Stimulated activated CD8-positive, alpha-beta memory T cell treated with anti-CD3 and anti-CD28 coated beads, Interleukin-4, amount 100 ng/mL, for 24 hours (primary cell): ENCODE measurements at places on chromosomes 3 and 15.

DNA sequence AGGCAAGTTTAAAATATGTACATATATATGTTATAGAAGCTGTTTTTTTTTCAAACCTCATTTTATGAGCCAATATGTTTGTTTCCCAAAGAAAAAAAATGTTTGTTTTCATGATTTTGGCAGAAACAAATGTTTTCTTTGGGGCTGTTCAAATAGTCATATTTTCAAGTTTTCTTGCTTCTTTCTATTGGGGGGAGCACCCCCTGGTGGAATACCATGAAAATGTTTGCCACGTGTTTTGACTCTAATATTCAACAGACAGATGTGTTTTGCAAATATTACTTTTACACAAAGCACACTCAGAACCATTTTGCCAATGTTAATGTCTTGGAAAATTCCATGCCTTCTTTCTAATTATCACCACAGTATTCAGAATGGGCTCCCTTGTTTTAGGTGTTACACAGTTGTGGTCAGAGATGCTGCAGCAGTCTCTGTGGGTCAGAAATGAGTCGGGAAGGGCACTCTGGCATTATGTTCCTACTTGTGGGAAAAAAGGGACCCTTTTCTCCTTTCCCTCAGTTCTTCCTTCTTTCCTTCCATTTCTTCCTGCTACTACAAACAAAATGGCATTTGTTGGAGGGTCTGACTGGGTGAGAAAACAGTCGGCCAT lies 817.0 kb downstream of the TUSC7 start:
- DNase-seq = no peak

DNA sequence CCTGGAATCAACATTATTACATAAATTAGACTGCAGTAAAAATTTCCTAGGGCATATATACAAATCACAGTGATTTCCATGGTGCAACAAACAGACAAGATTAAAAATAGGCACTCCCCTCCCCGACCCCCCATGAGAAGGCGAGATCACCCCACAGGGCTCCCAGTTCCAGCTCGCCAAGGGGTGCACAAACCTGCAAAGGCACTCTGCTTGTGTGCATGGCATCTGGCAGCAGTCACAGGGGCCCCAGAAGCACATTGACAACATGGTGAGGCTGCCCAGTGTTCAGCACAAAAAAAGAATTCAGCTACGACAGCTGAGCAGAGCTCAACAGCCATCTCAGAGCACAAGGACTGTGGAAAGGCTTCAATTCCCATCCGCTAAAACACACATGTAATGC lies 19.2 kb upstream of the CERS3 start:
- no peak for DNase-seq

DNA sequence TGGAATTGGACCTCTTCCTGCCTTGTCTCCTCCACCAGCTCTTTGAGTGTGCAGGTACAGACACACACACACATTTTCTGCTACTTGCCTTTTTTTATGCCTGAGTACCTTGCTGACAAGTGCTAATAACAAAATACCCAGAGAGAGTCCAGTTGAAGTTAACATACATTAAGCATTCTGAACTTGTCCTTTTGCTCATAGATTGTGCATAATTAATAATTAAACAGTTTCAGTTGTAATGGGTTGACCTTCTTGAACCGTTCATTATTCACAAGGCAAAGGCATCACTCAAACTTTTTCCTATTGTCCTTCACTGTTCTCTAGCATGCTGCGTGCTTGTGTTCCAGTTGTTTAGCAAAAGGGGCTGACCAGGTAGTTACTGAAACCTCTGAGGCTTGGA lies 59.6 kb upstream of the SKOR1 start:
- no peak for DNase-seq

DNA sequence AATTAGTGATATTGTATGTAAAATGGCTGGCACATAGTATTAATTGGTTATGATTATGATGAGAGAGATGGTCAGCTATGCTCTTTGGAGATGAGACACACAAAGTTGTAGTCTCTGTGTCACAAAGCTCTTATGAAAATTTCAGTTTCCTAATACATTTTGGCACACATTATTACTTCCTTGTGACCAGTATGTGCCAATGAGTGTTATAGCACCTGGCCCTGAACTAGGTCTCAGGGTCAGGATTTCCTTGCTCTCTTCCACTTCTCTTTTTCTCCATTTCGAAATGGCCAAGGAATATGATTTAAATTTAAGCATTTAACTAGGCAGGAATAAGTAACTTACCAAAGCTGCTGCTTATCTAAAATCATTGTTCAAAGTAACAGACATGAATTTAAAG lies 28.0 kb downstream of the TIPARP start:
- no peak for DNase-seq

DNA sequence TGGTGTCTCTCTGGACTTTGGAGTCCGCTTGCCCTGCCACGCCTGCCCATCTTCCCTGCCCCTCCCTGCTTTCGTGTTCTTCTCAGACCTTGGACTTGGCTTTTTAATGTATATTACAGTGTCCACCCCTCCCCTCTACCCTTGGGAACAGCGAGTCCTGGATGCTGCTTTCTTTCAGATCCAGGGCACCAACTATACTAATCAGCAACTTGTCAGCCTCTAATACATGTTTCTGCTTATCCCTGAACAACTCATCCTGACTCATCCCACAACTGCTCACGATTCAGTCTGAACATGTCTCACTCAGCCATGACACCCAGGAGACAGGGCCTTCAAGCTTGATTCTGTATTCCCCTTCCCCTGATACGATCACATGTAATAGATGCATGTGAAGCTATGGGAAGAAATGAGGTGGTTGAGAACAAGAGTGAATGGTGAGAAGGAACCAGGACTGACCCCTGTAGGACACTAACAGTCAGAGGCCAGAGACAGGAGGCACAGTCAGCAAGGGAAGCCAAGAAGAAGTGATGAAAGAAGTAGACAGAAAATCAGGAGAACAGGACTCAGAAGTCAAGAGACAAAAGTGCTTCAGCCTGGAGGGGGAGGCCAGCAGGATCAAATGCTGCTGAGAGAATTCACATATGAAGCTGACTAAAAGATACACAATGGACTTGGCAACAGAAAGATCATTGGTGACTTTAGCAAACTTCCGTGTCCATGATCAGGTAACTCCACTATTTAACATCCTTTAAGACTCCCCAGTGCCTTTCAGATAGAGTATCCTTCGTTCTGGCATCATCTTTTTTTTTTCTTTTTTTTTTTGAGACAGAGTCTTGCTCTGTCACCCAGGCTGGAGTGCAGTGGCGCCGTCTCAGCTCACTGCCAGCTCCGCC lies 35.4 kb downstream of the BCL2L10 start:
- DNase-seq = no peak

GRCh38 chr3:49666592-49666991 lies 7.6 kb upstream of the APEH start:
- DNase-seq = no peak

GRCh38 chr15:28289694-28290463 lies 32.1 kb downstream of the HERC2 start:
- DNase-seq = no peak

DNA sequence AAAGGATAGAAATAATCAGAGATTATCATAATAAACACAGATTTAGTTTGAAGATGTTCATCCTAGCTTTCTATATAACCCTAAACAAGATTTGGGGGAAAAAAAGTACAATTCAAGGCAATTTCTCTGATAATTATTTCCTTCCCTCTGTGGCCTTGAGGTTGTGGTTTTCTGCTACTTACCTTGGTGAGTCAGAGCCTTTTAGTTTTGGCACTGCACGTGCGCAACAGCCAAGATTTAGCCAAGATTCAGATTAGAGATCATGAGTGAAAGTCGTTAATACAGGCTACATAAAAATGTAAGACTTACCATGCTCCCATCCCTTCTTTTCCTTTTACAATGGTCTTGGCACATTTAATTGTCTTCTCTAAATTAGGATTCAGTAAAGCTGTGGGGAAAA lies 6.7 kb downstream of the LYZL4 start:
- no peak for DNase-seq

- DNase-seq = no peak
Measured at GRCh38 chr3:147872568-147872967, 463.4 kb downstream of the ZIC1 start.

- no peak for DNase-seq
Measured at GRCh38 chr3:111351334-111351733, 190.7 kb upstream of the CD96 start.

DNA sequence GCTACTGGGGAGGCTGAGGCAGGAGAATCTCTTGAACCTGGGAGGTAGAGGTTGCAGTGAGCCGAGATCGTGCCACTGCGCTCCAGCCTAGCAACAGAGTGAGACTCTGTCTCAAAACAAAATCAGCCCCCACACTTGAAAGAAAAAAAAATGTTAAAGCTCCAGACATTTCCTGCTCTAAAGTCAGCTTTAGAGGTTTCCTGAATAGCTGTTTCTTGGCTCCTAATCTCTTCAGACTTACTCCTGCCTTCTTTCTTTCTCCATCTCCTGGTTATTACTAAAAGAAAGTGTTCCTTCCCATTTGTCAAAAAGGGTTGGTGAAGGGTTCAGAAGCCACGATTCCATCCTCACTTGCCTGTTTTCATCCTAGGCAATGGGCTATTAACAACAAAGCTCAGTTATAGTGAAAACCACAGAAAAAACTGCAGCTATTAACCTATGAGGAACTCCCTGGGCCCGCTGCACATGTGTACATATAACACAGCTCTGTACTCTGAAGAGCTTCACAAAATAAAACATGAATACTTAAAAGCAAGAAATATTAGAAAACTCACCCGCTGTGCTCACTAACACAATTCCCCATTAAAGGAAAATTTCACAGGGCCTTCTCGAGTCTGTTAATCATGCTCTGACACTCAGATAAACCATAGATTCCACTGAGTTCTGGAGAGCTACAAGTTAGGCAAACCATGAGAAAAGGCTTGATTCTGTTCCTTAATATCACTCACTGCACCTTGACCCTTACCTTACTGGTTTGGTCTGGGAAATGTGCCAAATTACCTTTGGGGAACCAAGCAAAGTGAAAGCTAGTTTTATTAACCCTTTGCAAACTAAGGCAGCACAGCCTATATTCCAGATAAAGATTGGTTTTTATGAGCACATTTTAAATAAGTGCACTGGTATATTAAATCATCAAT lies 89.9 kb upstream of the TSPAN3 start:
- DNase-seq = no peak

- no peak for DNase-seq
Measured at GRCh38 chr3:135803028-135803692, 162.4 kb upstream of the PPP2R3A start.

DNA sequence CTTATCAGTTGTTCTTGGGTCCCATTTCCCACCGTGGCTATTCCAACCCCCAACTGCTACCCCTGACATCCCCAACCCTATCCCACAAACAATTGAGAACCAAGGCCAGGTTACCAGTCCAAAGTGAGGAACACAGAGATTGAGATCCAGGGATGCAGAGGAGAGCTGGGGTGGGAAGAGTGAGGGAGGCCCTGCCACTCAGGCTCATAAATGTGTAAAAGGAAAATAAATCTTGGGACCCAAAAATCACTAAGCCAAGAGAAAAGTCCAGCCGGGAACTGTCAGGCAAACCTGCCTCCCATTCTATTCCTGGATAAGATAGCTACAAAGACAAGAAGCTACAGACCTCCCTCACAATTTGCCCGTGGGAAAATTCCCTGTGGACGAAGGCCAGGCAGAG lies 101.1 kb upstream of the DLG1 start:
- DNase-seq = no peak

- no peak for DNase-seq
Measured at GRCh38 chr3:168511428-168512014, 415.8 kb upstream of the GOLIM4 start.

GRCh38 chr3:17478673-17479072 lies 263.8 kb downstream of the TBC1D5 start:
- DNase-seq = no peak

GRCh38 chr3:41212088-41212487 lies 12.8 kb downstream of the CTNNB1 start:
- no peak for DNase-seq

GRCh38 chr3:146469150-146470017 lies at the start of gene PLSCR2:
PLSCR2 (minus strand) TSS chr3:146469561; CDS start chr3:146459904, 9,657 bp downstream.
- DNase-seq = peak; percentile 55

DNA sequence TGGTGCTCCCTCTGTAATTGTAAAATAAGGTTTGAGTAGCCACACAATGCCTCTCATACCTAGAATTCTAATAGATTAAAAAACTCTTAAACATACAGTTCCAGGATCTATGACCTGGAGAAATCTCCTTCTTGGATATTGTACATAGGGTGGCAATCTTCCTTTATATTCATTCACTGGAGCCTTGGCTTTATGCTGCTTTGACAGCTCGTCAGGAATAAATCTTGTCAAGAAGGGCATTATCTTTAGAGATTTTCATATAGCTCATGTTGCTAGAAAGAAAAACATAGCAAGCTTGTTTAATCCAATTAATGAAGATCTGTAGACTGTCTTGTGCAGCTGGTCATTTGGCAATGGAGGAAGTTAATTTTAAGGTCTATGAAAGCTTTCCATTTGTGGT lies 131.1 kb downstream of the PYDC2 start:
- DNase-seq = no peak

DNA sequence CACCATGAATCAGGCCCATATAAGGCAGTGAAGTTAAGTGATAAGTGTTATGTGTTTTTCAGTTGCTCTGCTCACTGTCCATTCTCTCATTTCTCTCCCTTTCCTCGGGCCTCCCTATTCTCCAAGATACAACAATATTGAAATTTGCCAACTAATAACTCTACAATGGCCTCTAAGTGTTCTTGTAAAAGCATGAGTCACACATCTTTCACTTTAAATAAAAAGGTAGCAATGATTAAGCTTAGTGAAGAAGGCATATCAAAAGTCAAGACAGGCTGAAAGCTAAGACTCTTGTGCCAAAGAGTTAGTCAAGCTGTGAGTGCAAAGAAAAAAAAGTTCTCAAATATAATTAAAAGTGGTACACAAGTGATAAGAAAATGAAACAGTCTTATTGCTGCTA lies 675.4 kb downstream of the OTOL1 start:
- no peak for DNase-seq

- no peak for DNase-seq
Measured at GRCh38 chr15:36814708-36815107, 235.3 kb downstream of the CDIN1 start.

DNA sequence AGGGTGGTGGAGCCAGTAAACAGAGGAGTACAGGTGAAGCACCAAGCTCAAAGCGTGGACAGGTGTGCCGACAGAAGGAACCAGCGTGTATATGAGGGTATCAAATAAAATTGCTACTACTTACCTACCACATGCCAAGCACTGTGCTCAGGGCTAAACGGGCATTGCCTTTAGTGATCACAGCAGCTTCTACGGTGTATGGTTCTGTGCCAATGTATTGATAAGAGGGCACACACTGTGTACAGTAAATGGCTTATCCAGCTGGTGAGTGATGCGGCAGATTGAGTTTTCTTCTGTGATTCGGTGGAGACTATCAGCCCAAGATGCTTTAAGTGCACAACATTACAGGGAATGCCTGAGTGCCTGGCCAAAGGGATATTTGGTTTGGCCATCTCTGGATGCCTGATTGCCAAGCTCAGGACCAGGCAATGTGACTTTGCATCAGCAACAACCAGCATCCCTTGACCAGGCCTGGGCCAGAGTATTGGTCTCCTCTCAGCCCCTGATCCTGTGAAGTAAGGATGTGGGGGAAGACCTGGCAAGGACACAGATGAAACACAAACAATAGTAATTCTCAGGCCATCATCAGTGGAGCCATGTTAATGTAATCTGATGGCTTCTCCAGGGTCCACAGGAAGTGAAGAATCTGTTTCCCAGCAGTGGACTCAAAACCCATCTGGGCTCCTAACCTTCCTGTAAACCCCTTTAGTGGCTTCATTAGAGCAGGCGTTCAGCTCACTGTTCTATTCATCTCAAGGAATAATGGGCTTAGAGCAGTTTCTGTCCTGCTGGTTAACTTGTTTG lies 14.1 kb downstream of the STARD5 start:
- DNase-seq = no peak
